ENCODE measurements at places on chromosomes 12 and 14.

- DNase-seq, result no peak
Observed at GRCh38 chr14:95471476-95471875, 45.0 kb downstream of the SYNE3 start.

DNA sequence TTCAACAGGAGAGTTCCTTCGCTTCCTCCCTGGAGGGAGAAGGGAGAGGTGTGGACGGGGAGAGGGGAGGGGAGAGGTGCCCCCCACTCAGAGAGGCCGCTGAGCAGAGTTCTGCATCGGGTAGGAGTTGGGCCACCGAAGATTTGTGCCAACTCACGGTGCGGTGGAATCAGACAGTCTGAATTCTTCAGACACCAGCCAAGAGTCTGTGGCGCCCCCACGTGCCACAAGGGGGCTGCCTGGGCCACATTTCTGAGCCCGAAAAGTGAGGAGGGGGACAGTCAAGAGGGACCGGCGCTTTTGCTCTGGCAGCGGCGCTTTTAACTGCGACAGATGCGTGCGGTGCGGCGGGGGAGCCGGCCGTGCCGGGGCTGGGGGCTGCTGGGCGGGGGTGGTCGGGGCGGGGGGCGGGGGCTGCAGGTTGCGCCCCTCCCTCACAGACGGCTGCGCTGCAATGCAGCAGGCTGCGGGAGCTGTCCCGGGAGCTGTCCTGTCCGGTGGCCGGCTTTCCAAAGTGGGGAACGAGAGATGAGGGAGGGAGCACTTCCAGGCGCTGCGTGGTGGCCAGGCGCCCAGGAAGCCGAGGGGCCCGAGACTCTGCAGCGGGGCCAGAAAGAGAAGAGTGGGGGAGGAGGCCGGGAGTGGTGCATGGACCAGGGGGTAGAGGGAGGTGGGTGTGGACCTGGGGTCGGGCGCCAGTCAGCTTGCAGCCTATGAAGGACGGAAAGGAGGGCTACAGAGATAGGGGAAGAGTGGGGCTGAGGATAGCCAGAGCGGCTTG, 975 bp upstream of the RTL1 start:
- DNase-seq, result no peak

DNA sequence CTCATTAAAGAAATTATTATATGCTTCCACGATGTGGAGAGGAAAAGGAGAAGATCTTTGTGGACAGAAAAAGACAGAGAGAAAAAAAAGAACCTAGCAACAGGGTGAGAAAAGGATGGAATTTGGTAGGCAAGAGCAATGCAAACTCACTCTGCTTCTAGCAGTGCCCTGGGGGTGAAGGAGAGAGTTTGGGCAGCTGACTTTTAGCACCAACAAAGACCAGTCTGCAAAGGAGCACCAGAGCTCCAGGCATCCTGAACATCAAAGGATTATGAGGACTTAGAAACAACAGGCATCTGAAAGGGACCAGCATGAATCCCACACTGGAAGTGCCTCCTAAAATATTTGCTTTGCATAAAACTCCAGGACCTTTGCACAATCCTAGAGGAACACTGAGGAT, 32.8 kb upstream of the RERG start:
- no peak for DNase-seq

GRCh38 chr12:88518863-88519403, 61.3 kb downstream of the KITLG start:
- DNase-seq, result no peak

DNA sequence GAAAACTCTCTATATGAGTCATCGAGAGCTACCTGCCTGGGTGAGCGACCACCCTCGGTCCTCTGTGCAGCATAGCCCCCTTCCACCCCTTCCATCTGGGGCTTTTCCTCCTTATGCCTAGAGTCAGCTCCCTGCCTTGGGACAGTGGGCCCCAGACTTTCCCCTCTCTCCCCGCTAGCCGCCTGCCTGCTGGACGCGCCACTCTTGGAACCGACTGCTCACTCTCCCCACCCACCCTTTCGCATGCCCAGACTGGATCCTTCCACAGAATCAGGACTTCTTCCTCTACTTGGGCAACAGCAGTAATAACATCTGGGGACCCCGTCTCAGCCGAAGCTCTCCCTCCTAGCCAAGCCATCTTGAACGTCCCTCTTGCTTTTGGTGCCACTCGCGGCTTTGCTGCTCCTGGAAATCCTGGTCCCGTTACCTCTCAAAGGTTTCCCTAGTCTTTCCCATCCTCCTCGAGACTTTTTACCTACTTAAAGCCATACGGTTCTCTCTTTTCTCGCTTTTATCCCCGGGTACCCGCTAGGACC, 671 bp downstream of the ESYT1 start:
- no peak for DNase-seq

All from activated CD4-positive, alpha-beta T cell treated with anti-CD3 and anti-CD28 coated beads for 4 hours (primary cell).